ENCODE measurements at places on chromosomes 13 and 19.

- no peak for DNase-seq
These were observed 85.6 kb downstream of the RXFP2 start for GRCh38 chr13:31824705-31825517.

GRCh38 chr13:76641056-76641455 lies 245.1 kb downstream of the KCTD12 start:
- DNase-seq = no peak

- DNase-seq = no peak
These were observed 1091.8 kb downstream of the PCDH9 start for GRCh38 chr13:66138172-66138811.

GRCh38 chr19:45076029-45076850 lies at the start of gene ZNF296:
Gene ZNF296, minus strand, starts transcription at chr19:45076478. Its CDS starts 105 bp downstream, at chr19:45076373.
- DNase-seq = peak; percentile 70

- no peak for DNase-seq
These were observed 82.2 kb downstream of the HS6ST3 start for GRCh38 chr13:96172066-96172465.

DNA sequence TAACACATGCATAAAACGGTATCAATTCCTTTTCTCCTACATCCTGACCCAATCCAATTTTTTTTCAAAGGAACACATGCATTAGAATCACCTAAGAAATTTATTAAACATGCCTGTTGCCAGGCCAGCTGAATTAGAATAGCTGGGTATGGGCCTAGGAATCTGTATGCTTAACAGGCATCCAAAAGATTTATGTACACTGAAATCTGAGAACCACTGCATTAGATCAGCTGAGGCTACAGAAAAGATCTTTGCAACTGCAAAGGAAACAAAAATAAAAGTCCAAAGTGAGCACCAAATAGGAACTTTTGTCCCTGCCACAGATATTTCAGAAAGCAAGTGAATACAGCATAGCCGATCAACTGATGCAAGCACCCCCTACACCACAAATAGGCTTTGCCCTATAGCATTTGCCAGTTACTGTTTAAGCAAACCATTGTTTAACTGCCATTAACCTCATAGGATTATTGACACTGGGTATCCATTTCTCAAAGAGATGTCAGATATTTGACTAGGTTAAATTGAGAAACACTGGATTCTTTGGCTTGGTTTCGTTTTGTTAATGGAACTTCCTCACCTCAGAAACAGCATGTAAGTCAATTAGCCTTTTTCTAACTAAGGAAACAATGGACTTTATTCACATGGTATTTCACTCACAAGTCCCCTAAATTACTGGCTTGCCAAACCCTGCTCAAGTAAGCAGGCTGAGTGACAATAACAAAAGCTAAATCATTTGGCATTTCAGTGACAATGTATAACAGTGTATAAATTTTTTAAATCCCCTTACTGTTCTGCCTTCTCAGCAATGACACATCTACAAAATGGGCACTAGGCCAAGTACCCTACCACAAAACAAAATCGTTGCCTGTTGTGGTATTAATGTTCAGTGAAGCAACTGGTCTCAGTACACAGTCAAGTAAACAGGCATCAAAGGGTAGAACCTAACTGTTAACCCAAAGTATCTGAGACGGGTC lies 67.8 kb downstream of the SUCLA2 start:
- no peak for DNase-seq

GRCh38 chr13:82330499-82330898 lies 1551.8 kb downstream of the SLITRK1 start:
- DNase-seq = no peak

DNA sequence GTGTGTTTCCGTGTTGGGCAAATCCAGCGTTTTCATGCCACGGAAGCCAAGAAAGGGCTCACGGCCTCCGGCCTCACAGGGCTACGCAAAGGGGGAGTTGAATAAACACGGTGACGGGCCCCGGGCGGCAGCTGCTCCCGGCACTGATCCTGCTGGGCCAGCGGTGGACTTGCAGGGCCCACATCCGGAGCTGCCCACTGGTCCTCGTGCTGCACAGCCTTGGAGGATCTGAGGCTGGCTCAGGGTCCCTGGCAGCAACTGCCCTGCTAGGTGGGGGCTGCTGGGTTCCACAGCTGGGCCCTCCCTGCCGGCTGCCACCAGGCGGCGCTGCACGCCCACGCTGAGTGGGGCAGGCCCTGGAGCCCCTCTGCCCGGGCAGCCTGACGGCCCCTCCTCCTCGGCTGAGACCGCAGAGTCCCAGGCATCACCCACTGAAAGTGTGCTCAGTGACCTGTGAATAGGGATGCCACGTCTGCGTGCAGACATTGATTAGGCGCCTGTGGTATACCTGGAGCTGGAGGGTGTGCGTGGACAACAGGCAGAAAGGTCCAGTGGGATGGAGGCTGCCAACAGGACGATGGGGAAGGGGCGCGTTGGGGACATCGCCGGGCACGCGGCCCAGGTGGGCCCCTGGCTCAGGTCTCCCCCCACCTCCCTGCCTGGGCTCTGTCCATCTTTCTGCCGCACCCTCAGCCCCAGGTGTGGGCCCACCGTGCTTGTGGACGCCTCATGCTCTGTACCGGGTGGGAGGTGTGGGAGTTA lies 5.3 kb upstream of the HCN2 start:
- peak; percentile 44 for DNase-seq

DNA sequence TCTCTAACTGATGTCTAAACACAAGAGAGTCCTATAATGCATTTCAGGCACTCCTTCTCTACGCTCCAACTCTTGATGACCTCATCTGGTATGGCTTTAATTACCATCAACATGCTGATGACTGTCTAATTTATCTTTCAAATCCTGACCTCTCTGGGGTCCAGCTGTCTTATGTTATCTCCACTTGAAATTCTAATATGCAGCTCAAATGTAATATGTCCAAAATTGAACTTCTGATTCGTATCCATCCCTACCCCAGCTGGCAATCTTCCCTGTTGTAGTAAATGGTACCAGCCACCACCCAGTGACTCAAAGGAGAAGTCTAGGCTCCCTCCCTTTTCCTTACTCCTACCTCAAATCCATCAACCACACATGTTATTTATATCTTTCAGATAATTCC lies 288.0 kb upstream of the SLC10A2 start:
- DNase-seq = no peak

GRCh38 chr19:15426485-15427349 lies 7.9 kb upstream of the AKAP8L start:
- no peak for DNase-seq

DNA sequence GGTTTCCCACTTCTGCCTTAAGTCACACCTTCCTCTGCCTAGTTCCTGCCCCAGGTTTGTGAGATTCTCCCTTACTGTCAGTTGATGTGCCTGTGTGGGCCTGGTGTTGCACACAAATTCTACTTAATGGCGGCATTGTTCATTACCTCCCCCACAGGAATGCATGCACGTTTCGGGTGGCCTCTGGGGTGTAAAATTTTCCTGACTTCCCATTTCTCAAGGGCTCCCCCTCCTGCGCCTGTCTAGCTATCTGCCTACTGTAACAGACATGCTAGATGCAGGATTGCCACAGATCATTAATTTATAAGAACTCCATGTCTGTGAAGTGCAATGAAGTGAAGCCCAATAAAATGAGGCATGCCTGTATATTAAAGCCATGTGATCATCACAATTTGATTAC lies 1466.3 kb downstream of the PCDH9 start:
- no peak for DNase-seq

- DNase-seq = peak; percentile 11
These were observed 33.7 kb downstream of the VSTM1 start for GRCh38 chr19:54029930-54030490.

DNA sequence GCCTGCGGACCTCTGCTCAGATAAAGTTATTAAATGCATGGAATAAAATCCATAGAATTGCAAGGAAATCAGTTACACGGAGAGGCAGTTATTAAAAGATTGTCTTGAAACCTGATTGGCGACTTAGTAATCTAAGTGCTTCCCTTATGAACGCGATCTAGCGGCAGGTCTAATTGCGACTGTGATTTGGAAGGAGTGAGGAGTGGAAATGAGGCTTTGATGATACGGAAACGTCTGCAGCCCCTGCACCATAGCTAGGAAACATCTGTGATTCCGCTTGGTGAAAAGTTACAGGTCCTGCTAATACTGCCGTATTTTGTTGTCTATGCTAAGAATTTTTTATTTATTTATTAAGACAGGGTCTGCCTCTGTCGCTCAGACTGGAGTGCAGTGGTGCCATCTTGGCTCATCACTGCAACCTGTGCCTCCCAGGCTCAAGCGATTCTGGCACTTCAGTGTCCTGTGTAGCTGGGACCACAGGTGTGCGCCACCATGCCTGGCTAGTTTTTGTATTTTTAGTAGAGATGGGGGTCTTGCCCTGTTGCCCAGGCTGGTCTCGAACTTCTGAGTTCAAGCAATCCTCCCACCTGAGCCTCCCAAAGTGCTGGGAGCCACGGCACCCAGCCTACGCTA lies 887 bp downstream of the NDUFS7 start:
- no peak for DNase-seq

- DNase-seq = no peak
These were observed 159.1 kb upstream of the GPR12 start for GRCh38 chr13:26919732-26920131.

GRCh38 chr13:98820300-98820699 lies 67.8 kb upstream of the SLC15A1 start:
- no peak for DNase-seq

DNA sequence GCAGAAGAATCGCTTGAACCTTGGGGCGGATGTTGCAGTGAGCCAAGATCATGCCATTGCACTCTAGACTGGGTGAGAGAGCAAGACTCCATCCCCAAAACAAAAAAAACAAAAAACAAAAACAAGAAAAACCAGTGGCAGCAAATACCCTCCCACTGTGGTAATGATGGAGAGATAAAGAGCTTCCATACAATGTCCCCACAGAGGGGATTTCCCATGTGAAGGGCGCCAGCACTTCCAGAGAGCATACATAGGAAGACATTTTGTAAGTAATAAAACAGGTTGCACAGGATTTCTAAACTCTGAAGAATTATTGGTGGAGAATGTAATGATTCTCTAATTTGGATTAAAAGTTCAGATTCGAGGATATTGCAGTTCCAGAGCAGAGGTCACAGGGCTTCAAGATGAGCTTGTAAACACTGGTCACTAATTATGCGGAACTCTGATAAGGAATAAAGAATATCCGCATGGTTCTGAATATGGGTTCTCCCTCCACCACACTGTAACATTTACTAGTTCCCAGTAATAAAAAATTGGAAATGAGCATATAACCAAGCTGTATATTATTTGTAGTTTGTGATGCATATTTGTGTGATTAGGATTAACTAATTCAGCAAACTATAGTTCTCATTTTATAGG lies 290.1 kb upstream of the SLC10A2 start:
- DNase-seq = no peak

DNA sequence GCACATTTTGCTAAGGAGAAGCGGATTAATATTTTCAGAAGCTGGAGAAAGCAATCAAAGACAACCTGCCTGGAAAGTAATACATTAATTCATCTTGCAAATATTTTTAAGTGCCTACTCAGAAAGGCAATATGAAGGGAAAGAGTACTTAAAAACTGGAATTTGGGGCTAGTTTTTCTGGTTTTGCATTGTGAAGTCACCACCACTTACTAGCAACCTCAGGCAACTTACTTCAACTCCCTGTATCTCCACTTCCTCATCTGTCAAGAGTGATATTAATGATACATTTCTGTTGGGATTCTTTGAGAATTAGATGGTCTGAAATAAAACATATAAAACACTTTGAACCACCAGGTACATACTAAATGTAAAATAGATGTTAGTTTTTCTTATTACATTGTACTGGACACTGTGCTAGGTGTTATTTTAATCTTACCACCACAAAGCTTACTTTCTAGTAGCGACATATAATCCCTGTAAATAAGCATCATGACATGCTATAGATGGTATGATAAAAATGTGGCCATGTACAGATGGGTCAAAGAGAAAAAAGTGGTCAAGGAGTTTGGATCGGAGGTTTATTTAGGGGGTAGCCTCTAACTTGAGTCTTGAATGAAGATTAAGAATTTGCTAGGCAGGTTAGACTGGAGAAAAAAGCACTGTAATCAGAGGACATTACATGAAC lies 101.2 kb downstream of the SPRY2 start:
- DNase-seq = no peak

DNA sequence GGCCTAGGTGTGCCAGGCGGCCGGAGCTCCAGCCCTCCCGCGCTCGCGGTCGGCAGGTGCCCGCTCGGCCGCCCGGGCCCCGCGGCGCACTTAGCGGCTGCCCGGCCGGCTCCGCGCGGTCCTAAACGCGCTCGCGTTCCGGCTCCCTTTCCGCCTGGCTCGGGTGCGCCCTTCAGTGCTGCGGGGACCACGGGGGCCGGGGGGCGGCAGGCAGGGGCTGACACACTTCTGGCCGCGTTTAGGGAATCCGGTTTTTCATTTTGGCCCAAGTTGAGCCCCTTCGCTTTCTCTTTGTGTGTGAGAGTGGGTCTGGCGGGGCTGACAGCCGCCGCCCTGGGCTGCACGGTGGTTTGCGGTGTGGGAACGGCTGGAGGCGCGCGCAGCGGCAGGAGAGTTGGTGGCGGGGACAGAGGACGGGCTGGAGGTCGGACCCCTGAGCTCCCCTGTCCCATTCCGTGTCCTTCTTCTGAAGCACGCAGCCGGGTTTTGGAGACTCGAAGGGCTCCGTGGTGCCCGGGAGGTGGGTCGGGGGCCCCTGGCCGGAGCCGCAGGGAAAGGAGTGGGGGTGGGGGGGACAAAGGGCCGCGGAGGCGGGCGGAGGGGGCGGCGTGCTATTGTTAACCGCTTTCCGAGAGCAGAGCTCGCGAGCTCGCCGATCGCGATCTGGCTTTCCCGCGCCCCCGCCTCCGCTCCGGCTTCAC lies 3.1 kb downstream of the FGF9 start:
- no peak for DNase-seq

DNA sequence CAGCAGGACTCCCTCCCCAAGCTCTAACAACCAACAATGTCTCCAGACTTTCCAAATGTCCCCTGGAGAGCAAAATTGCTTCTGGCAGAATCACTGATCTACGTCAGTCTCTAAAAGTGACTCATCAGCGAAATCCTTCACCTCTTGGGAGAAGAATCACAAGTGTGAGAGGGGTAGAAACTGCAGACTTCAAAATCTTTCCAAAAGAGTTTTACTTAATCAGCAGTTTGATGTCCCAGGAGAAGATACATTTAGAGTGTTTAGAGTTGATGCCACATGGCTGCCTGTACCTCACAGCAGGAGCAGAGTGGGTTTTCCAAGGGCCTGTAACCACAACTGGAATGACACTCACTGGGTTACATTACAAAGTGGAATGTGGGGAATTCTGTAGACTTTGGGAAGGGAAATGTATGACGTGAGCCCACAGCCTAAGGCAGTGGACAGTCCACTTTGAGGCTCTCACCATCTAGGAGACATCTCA lies 6.2 kb upstream of the CEACAM5 start:
- no peak for DNase-seq

GRCh38 chr13:27789153-27789494 lies 3.2 kb upstream of the GSX1 start:
- DNase-seq = no peak

DNA sequence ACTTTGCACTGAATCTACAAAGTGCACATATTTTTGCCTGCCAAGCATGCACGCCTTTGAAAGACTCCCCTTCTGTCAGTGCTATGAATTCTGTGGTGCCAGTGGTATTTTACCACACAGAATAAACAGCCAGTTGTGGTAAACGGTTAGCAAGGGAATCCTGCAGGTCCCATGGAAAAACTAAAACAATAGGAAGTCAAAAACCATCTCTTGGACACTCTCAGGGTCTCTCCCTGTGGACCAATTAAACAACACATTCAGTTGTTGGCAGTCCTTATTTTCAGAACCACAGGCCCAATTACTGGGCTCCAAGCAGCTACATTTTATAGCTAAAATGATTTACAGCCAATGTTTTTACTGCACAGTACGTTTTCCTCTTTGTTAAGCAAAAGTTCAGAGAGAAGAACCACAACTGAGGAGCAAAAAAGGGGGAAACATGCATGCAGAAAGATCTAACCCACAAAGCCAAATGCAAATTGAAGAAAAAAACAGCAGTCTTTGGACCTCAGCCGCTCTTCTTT lies 116.9 kb downstream of the KCTD12 start:
- DNase-seq = no peak
